ENCODE measurements at places on chromosomes 13 and 19. TPM values are rescaled to one million over a fixed set of nuclear protein-coding genes. Genes with fewer than 3 reads are reported as not detected.
A peak's percentile ranks its signal among the peaks of the same experiment; 100 is the strongest.

The KLK3 gene
- total RNA-seq, result not detected

DNA sequence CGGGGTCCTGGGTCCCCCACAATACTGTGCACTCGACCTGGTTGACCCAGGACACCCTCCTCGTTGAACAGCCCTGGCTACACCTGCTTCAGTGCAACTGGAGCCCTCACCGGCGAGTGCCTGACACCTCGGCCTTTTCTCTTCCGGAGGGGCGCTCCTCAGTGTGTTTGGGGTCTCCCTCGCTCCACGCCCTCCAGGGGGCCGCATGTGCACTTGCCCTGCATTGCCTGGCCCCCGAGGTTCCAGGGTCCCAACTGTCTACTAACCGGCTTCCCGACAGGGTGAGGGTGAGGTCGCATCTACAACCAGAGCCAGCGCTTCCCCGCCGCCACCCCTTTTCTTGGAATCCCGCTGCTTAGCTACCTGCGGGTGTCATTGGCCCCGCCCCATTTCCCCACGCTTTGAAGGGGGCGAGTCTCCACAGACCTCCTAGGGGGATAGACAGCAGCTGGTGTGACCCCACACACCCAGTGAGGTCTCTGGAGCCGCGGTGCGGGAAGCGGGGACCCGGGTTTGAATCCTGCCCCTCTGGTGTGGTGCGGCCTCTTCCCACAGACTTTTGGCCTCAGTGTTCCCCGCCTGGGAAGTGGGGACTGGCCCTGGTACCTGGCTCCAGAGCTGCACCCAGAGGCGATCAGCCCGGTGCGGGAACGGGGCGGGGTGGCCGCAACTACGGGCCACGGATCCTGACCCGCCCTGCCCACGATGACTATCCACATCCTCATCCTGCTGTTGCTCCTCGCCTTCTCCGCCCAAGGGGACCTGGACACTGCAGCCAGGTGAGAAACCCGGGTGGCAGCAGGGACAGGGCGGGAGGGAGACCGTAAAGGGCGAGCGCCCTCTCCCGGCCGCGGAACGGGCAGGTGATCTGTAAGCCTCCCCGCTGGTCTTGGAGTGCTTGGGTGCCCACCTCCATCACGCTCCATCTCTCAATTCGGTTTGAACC lies at the start of gene ADM5:
Gene ADM5, plus strand, starts transcription at position 462 of the 946 bp plus-strand sequence. Its CDS starts 244 bp downstream, at position 706.
- peak; percentile 78 for DNase-seq

DNA sequence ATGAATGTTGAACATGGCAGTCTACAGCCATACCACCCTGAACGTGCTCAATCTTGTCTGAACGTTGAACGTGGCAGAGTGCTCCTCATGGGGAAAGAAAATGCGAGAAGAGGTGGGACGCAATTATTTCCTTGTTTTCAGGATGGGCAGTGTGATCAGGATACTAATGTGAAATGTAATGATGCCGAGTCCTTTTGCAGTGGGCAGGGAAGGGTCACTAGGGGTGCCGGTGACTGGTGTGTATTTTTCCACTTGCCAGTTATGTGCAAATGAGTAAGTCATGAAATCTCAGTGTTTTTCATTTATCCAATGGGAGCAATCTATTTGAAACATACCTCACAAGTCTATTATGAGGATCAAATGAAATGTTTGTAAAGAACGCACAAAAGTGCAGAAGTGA lies 84.8 kb downstream of the LNX2 start:
- DNase-seq, result no peak

- DNase-seq, result no peak
Measured at GRCh38 chr13:59343993-59344822, 819.5 kb downstream of the DIAPH3 start.

DNA sequence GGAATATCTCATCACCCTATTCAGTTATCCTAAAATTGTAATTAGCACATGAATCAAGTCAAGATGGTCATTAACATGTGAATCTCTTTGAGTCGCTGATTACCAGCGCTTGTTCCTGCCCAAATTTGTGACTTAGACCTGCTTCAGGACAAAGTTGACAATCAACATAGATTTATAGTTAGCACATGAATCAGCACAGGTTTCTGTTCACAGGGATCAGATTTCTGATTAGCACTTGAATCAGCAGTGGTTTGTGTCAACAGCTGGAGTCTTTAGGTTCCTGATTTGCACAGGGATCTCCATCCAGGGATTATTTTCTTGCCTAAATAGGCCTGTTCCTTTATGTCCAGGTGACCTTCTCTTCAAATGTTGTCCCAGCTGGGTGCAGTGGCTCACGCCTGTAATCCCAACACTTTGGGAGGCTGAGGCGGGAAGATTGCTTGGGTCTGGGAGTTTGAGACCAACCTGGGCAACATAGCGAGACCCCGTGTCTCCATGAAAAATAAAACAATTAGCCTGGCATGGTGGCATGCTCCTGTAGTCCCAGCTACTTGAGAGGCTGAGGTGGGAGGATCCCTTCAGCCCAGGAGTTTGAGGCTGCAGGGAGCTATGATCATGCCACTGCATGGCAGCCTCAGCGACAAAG lies 3.8 kb upstream of the LRFN3 start:
- no peak for DNase-seq

Data from glutamatergic neuron (in vitro differentiated cells).